ENCODE measurements at places on chromosomes 3 and 15. TPM values are rescaled to one million over a fixed set of nuclear protein-coding genes. Genes with fewer than 3 reads are reported as not detected.
A peak's percentile ranks its signal among the peaks of the same experiment; 100 is the strongest.

DNA sequence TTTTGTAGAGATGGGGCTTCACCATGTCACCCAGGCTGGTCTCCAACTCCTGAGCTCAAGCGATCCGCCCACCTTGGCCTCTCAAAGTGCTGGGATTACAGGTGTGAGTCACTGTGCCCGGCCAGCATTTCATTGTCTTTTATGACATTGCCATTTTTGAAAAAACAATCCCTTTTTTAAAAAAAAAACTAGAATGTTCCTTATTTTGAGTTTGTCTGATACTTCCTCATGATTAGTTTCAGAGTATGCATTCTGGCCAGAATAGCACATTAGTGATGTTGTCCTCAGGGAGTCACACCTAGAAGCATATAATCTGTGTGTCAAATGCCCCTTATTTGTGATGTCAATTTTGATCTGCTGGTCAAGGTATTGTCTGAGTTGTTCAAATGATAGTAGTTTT lies 21.2 kb upstream of the NMD3 start:
- no peak for DNase-seq

CCR1 gene
- total RNA-seq: 39.7 TPM

DNA sequence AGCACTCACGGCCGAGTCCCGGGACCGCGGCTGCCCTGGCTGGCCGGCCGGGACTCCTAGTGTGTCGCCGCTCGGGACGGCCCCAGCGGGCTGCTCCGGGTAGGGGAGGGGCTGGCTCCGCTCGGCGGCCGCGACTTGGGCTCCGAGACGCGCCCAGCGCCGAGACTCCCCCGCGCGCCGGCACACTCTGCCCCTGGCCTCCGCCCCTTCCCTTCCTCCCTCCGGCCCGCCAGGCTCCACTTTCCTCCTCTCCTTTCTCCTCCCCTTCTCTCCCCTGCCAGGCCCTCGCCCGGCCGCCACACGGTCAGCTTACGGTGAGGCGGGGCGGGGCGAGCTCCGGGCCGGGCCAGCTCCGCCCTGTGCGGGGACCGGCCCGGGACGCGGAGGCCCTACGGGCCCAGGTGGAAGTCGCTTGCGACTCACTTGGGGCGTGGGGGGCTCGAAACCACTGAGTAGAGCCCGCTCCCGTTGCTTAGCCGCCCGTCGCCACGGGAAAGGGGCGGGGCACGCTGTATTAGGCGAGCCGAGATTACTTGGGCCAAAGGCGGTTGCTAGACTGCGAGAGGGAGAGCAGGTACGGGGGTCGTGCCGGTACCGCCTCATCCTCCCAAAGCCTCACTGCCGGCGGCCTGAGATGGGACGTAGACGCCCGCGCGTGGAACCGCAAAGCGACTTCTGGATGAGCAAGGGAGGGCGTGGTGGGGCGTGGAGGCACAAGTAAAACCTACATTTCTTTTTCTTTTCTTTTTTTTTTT lies at the start of gene ITGB5:
Gene ITGB5 (minus strand): TSS at position 189 of the 755 bp plus-strand sequence. CDS start 365 bp downstream, outside the sequence.
- DNase-seq: peak; percentile 93

- DNase-seq: no peak
Observed at GRCh38 chr15:97521381-97522285, 438.9 kb upstream of the ARRDC4 start.

DNA sequence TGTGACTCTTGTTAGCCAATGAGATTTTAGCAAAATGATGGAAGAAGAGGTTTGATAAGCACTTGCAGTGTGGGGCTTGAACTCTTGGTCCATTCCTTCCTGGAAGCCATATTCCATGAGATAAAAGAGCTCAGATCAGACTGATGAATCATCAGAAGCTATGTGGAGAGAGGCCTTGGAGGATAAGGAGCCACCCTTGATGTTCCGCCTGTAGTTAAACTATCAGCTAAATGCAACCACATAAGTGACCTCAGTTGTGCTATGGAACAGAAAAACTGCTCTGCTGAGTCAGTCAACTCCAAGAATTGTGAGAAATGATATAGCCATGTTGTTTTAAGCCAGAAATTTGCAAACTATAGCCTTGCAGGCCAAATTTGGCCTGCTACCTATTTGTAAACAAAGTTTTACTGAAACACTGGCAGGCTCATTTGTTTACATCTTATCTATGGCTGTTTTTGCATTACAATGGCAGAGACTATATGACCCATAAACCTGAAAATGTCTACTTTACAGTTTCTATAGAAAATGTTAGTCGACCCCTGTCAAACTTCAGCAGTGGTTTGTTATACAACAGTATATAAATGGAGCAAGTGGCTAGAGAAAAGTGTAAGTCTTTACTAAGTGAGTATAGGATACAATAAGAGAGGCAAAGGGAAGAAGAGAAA lies 27.6 kb upstream of the GAP43 start:
- no peak for DNase-seq

GRCh38 chr15:78004919-78005634 lies 72.4 kb downstream of the TBC1D2B start:
- no peak for DNase-seq

- DNase-seq: no peak
Observed at GRCh38 chr15:91099616-91099994, 452 bp upstream of the SV2B start.

GRCh38 chr15:31083370-31083780 lies 18.1 kb downstream of the TRPM1 start:
- DNase-seq: no peak

DNA sequence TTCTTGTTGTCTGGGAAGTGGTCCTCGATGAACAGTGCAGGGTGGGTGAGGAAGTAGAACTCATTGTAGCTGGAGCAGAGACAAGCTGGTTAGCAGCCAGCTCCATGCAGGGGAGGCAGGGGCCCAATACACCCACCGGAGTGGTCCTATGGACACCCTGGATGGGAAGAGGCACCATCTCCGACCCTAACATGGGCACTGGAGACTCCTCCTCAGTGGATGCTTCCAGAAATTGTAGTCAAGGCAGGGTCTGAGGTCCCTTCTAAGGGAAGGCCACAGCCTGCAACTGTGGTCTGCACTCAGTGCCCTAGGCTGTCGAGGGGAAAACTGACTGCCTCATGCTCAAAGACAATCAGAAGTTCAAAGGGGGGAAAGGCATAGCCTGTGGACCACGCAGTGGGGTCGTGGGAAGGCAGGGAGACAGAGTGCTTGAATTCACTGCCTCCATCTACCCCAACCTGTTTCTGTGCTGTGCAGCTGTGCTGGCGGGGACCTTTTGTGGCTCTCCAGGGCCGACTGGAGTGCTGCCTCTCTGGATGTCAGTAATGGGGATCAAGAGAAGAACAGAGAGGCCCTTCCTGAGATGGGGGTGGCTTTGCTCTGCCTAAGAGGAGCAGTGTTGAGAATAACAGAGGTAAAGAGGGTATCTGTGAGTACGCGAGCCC lies 41.9 kb downstream of the KY start:
- no peak for DNase-seq

DNA sequence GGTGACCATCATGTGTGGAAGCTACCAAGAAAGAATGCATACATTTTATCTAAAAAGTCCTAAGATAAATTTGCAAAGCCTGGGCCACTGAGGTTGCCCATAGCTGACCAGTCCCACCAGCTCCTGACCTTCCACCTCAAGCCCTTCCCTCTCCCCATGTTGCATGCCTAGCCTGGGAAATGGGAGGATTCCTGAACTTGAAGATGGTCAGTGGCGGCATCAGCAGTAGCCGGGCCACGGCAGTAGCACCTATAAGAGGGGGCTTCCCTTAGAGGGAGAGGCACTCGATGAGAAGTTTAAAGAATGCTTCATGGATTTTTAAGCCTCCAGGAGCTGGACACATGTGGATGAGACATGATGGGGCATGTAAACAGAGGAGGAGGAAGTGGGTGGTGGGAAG lies 172.1 kb downstream of the KLF13 start:
- no peak for DNase-seq

APEH gene
- 51.1 TPM for total RNA-seq

GRCh38 chr3:149654188-149654601 lies 3.6 kb downstream of the WWTR1 start:
- no peak for DNase-seq

MYRIP gene
- total RNA-seq: 1.8 TPM

- no peak for DNase-seq
Observed at GRCh38 chr15:40379853-40380252, 2.7 kb upstream of the KNSTRN start.

GRCh38 chr3:16136055-16136454 lies 38.4 kb upstream of the GALNT15 start:
- no peak for DNase-seq

ILDR1 gene
- total RNA-seq: not detected

ALDH1L1 gene
- total RNA-seq: 105 TPM

TRH gene
- total RNA-seq: not detected

RTP1 gene
- not detected for total RNA-seq

All from mesenteric fat pad (tissue), 1 donor.